ENCODE measurements at places on chromosomes 12 and 14.
A peak's percentile ranks its signal among the peaks of the same experiment; 100 is the strongest.

DNA sequence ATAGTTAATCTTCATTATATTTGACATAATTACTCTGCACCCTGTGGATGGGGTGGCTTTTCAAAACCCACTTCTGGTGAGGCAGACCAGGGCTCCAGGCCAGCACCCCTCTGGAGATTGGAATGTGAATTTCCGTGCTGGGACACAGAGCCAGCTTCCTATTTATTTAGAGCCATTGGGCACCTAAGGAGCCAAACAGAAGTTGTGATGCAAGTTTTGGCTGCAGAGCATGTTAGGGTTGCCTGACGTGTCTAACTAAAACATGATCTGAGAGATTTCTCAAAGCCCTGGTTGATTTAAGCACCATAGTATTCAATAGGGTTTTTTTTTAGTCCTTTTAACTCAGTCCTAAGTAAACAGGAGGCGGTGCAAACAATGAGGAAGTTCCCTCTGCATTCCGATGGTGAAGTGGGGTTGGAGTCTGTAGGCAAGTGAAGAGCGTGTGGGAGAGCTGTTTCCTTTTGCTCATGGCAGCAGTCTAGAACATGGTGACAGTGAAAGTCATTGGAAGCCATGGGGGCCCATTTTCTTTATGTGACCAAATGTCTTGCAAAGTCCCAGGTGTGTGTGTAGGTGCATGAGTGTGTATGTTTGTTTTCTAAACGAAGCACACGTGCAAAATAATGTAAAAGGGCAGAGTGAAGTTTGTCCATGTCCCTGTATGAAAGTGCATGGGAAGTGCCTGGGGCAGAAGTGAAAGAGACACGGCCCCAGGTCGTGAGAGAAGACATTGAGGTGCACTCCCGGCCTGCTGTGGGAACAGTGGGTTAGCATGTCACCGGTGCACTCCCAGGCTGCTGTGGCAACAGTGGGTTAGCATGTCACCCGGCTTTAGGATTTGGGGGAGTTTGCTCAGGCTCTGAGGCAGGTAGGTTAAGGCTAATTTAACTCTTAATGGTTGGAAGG is 117.7 kb downstream of the PRKCH start:
- peak overlapping the region; percentile 83 for H3K27ac ChIP-seq

- peaks cover 14% of the 10 kb centered on the region for H3K4me1 ChIP-seq
- no peak overlapping the region for H3K4me3 ChIP-seq
- H3K36me3 ChIP-seq: no peaks in the 10 kb centered on the region
These were observed 7.4 kb downstream of the SMAGP start for GRCh38 chr12:51262758-51263177.

DNA sequence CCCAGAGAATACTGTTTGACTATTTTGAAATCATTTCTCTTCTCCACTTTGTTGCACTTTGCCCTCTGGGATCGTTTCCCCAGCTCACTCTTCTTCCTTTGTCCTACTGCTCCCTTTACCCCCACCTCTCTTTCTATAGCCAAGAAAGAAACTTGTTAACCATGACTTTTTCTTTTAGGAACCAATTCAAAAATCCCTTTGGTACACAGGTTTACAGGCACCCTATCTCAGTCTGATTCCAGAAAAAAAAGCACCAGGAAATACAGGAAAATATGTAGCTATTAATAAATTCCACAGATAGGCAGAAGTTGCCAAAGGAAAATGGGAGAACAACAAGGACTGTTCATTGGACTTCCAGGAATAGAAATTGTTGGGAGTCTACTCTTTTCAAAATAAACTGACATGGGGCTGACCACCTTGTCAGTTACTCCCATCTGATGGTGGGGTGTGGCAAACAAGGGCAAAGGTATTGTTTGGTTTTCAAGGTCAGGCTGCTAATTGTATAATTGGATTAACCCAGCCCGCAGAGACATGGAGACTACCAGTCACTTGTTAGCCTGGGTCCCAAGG is 82.4 kb downstream of the CRADD start:
- DNase-seq: no peak
- no peak overlapping the region for H3K4me3 ChIP-seq
- peaks cover 18% of the 10 kb centered on the region for H3K4me1 ChIP-seq
- H3K27ac ChIP-seq: no peak overlapping the region

- H3K36me3 ChIP-seq: no peaks in the 10 kb centered on the region
- no peak for DNase-seq
- H3K4me3 ChIP-seq: no peak overlapping the region
- peaks cover 2% of the 10 kb centered on the region for H3K27me3 ChIP-seq
- H3K4me1 ChIP-seq: no peaks in the 10 kb centered on the region
These were observed 99.0 kb upstream of the PKP2 start for GRCh38 chr12:32995623-32996022.

GRCh38 chr14:22593601-22594000 is 4.5 kb upstream of the ABHD4 start:
- H3K27ac ChIP-seq: no peak overlapping the region
- H3K27me3 ChIP-seq: no peaks in the 10 kb centered on the region
- H3K4me1 ChIP-seq: peaks cover 31% of the 10 kb centered on the region
- H3K4me3 ChIP-seq: no peak overlapping the region
- no peaks in the 10 kb centered on the region for H3K36me3 ChIP-seq

GRCh38 chr12:15168026-15168678 is 53.1 kb downstream of the RERG start:
- H3K27ac ChIP-seq: no peak overlapping the region
- H3K4me3 ChIP-seq: no peak overlapping the region
- no peak for DNase-seq
- H3K36me3 ChIP-seq: no peaks in the 10 kb centered on the region

DNA sequence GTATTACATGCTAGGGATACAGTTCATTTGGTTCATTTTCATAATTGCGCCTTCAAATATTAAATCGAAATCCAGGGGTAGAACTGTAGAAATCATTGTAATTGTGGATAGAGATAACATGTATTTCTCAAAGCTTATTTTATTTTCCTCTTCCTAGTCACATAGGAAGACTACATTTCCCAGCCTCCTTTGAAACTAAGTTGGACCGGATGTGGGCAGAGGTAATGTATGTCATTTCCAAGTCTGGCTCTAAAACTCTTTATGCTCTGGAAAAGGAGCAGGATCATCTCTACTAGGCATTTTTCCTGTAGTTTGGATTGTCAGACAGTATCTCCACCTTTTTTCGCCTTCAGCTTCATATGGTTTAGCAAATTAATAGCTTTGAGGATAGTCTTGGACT is 70.1 kb upstream of the CRY1 start:
- peaks cover 26% of the 10 kb centered on the region for H3K27me3 ChIP-seq
- DNase-seq: no peak
- H3K4me3 ChIP-seq: no peak overlapping the region
- H3K36me3 ChIP-seq: no peaks in the 10 kb centered on the region
- no peaks in the 10 kb centered on the region for H3K4me1 ChIP-seq

- H3K4me3 ChIP-seq: no peak overlapping the region
- no peaks in the 10 kb centered on the region for H3K27me3 ChIP-seq
- H3K27ac ChIP-seq: no peak overlapping the region
- no peaks in the 10 kb centered on the region for H3K4me1 ChIP-seq
These were observed 84.8 kb upstream of the KITLG start for GRCh38 chr12:88665071-88665470.

DNA sequence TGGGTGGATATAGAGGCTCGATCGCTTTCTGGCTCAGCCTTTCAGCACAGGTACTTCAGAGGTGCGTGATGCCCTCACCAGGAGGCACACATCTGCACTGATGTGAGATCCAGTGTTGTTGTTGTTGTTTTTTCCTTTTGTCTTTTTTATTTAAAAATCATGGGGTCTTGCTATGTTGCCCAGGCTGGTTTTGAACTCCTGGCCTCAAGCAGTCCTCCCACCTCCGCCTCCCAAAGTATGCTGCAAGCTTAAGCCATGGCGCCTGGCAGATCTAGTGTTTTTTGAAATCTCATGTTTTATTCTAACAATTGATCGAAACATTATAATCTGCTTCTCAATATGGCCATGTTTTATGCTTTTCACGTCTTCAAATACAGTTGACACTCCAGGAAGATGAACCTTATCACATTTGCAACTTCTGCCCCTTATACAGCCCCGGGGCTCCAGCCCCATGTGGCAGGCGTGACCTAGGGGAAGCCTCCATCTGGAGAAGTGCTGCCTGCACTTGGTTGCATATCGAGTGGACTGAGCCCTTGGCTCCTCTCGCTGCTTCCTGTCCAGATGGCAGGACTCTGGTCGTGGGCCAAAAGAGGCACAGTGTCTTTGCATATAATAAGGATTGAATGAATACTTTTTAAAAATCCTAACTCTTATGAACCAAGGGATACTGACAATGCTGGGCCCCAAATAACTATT is 71.7 kb downstream of the TRAF3 start:
- H3K36me3 ChIP-seq: peaks cover 25% of the 10 kb centered on the region
- H3K27ac ChIP-seq: peak overlapping the region; percentile 73
- no peaks in the 10 kb centered on the region for H3K27me3 ChIP-seq
- H3K4me1 ChIP-seq: peaks cover 19% of the 10 kb centered on the region
- DNase-seq: no peak
- no peak overlapping the region for H3K4me3 ChIP-seq

DNA sequence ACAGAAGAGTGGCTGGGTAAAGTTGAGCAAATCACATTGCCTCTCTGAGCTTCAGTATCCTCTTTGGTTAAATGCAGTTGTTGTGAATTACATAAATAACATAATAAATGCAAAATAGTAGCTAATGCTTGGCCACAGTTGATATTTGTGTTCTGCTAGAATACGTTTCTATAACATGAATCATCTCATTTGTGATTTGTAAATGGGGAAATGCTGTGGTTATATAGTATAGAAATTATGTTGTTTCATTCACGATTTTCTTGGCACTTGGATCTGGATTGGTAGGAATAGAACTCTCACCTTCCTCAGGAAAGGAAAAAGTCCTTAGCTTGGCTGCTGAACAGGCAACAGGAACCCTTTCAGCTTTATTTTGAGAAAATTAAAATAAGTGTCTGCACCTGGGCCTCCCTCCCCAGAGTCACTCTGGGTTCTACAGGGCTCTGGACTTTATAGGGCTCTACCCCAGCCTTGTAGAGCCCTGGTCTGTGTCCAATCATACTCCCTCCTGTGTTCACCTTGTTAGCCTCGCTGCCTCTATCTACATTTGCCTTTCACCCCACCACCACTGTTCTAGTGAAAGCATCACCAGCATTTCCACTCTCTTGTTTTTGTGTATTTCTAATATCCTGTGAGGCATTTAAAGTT is 107.7 kb upstream of the BCAT1 start:
- no peak for DNase-seq
- H3K27me3 ChIP-seq: no peaks in the 10 kb centered on the region
- H3K4me1 ChIP-seq: peaks cover 73% of the 10 kb centered on the region
- peaks cover 12% of the 10 kb centered on the region for H3K36me3 ChIP-seq
- H3K4me3 ChIP-seq: peak overlapping the region; percentile 16

DNA sequence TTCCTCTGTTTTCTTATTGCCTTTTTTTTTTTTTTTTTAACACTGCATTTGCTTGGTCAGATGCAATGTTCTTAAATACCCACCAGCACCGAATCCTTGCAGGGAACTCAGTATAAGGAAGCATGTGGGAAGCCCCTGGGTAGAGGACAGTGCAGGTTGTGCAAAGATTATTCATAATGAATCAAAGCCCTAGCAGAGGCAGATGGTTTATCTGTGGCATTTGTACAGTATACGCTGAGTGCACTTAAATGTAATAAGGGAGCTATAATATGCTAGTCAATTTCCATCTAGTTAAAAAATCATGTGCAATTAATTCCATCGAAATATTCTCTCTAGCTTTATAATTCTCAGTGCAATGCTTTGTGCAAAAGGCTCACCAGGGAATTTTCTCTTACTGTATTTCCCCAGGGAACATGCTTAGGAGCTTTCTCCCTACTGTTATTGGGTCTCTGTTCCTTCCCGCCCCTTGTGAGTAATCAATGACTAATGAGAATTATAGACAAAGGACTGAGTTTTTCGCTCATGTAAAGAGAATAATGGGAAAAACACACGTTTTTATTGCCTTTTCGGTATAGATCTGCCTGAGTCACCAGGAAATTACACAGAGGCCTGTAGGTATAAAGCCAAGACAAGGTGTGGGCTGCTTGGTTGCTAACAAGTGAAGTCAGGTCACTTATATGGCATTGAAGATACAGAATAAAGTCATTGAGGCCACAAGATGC is 1214.3 kb upstream of the TMEM132C start:
- no peaks in the 10 kb centered on the region for H3K27me3 ChIP-seq
- no peak for DNase-seq
- no peak overlapping the region for H3K4me3 ChIP-seq
- no peak overlapping the region for H3K27ac ChIP-seq

- DNase-seq: no peak
- peaks cover 6% of the 10 kb centered on the region for H3K36me3 ChIP-seq
- no peaks in the 10 kb centered on the region for H3K4me1 ChIP-seq
- H3K4me3 ChIP-seq: no peak overlapping the region
- H3K27ac ChIP-seq: no peak overlapping the region
These were observed 24.5 kb downstream of the PRKAB1 start for GRCh38 chr12:119692410-119692809.

- H3K4me3 ChIP-seq: no peak overlapping the region
- H3K27me3 ChIP-seq: no peaks in the 10 kb centered on the region
- peaks cover 10% of the 10 kb centered on the region for H3K4me1 ChIP-seq
- no peak overlapping the region for H3K27ac ChIP-seq
- peaks cover 12% of the 10 kb centered on the region for H3K36me3 ChIP-seq
These were observed 35.6 kb downstream of the AACS start for GRCh38 chr12:125100551-125101434.

DNA sequence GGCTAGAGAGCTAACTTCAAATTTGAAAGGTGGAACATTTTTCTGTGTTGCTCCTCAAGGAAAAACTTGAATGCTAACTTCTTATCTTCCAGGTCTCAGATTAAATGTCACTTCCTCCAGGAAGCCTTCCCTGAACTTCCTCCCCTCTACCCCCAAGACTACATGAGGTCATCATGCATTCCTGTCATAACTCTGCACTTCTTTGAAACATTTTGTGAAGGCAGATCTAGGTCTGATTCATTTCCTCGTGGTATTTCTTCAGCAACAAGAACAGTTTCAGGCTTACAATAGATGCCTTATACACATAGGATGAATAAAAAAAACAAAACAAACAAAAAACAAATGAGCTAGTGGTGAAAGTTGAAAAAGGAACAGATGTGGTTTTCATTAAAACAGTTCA is 97.1 kb upstream of the SRRM4 start:
- no peaks in the 10 kb centered on the region for H3K4me1 ChIP-seq
- no peak overlapping the region for H3K4me3 ChIP-seq
- no peak overlapping the region for H3K27ac ChIP-seq
- H3K27me3 ChIP-seq: no peaks in the 10 kb centered on the region
- H3K36me3 ChIP-seq: no peaks in the 10 kb centered on the region
- DNase-seq: no peak

DNA sequence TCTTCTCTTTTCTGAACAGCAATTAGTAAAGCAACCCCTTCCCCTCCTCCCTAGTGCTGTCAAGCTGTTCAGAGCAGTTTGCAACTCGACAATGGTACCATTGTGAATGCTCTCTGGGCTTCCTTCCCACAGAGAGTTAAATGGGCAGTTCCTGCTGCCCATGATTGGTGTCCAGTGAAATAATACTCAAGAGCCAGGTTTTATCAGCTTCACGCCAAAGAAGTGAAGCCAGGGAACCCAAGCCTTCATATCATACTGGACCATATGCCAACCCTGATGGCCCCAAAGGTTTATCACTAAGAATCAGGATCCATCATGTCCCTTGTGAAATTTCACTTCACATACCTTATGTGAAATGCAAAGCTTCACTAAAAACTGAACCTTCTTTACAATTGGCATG is 24.7 kb downstream of the INSM2 start:
- no peaks in the 10 kb centered on the region for H3K27me3 ChIP-seq
- H3K27ac ChIP-seq: no peak overlapping the region
- no peaks in the 10 kb centered on the region for H3K36me3 ChIP-seq
- H3K4me1 ChIP-seq: no peaks in the 10 kb centered on the region

All from activated T-helper 1 cell treated with anti-CD3 and anti-CD28 coated beads, Interleukin-12 subunit alpha, Interleukin-12 subunit beta, Interleukin-2, Interleukin-4 antibody, amounts not matched to agents 30 ng/mL and 10 ng/mL and 1 ng/mL, durations not matched to agents 14 hours and 24 hours and 36 hours (primary cell).